Thyroid gland (tissue), 4 donors: ENCODE measurements at places on chromosomes 2 and 18. TPM values are rescaled to one million over a fixed set of nuclear protein-coding genes. Genes with fewer than 3 reads are reported as not detected.

- DNase-seq: no peak
- H3K36me3 ChIP-seq: no peaks in the 10 kb centered on the region
- H3K4me1 ChIP-seq: no peaks in the 10 kb centered on the region
- H3K27ac ChIP-seq: no peak overlapping the region
- H3K27me3 ChIP-seq: no peaks in the 10 kb centered on the region
Observed at GRCh38 chr2:127558911-127559310, 23.4 kb downstream of the MYO7B start.

- no peaks in the 10 kb centered on the region for H3K36me3 ChIP-seq
- H3K4me3 ChIP-seq: peak overlapping the region; percentile 13
- H3K27me3 ChIP-seq: no peaks in the 10 kb centered on the region
Observed at GRCh38 chr2:216081012-216081411, 597 bp downstream of the PECR start.

- H3K36me3 ChIP-seq: no peaks in the 10 kb centered on the region
- H3K27ac ChIP-seq: no peak overlapping the region
- H3K27me3 ChIP-seq: no peaks in the 10 kb centered on the region
- DNase-seq: no peak
- no peaks in the 10 kb centered on the region for H3K4me1 ChIP-seq
Observed at GRCh38 chr18:36535202-36535935, 237.9 kb downstream of the FHOD3 start.

DNA sequence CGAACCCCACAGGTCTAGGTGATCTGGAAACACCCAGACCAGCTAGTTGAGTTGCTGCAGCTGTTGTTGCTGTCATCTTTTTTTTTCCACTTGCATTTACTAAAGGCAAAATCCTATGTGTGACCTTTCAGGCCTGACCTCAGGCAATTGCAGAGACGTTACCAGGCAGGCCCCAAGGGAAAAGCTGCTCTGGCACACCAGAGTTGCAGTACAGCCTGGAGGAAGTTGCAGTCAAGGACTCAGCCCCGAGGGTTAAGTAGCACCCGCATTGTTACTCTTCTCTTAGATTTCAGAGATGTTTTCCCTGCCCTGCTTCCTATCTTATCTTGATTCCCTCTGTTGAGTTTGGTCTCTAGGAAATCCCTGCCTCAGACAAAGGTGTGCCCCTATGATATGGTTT is 45.2 kb upstream of the SMAD2 start:
- H3K36me3 ChIP-seq: no peaks in the 10 kb centered on the region
- no peak overlapping the region for H3K27ac ChIP-seq
- H3K4me3 ChIP-seq: no peak overlapping the region
- no peaks in the 10 kb centered on the region for H3K4me1 ChIP-seq
- no peak for DNase-seq

- H3K4me1 ChIP-seq: peaks cover 13% of the 10 kb centered on the region
- no peak for DNase-seq
- H3K27ac ChIP-seq: no peak overlapping the region
- no peak overlapping the region for H3K4me3 ChIP-seq
- H3K27me3 ChIP-seq: no peaks in the 10 kb centered on the region
Observed at GRCh38 chr18:9705183-9705829, 2.8 kb upstream of the RAB31 start.

- no peak overlapping the region for H3K27ac ChIP-seq
- no peaks in the 10 kb centered on the region for H3K4me1 ChIP-seq
- H3K4me3 ChIP-seq: no peak overlapping the region
- DNase-seq: no peak
Observed at GRCh38 chr2:134458950-134459349, 205.1 kb downstream of the MGAT5 start.

- H3K36me3 ChIP-seq: no peaks in the 10 kb centered on the region
- no peak overlapping the region for H3K27ac ChIP-seq
- peaks cover 6% of the 10 kb centered on the region for H3K27me3 ChIP-seq
- H3K4me1 ChIP-seq: no peaks in the 10 kb centered on the region
- H3K4me3 ChIP-seq: no peak overlapping the region
- DNase-seq: no peak
Observed at GRCh38 chr18:37574113-37574512, 8.5 kb upstream of the CELF4 start.

DNA sequence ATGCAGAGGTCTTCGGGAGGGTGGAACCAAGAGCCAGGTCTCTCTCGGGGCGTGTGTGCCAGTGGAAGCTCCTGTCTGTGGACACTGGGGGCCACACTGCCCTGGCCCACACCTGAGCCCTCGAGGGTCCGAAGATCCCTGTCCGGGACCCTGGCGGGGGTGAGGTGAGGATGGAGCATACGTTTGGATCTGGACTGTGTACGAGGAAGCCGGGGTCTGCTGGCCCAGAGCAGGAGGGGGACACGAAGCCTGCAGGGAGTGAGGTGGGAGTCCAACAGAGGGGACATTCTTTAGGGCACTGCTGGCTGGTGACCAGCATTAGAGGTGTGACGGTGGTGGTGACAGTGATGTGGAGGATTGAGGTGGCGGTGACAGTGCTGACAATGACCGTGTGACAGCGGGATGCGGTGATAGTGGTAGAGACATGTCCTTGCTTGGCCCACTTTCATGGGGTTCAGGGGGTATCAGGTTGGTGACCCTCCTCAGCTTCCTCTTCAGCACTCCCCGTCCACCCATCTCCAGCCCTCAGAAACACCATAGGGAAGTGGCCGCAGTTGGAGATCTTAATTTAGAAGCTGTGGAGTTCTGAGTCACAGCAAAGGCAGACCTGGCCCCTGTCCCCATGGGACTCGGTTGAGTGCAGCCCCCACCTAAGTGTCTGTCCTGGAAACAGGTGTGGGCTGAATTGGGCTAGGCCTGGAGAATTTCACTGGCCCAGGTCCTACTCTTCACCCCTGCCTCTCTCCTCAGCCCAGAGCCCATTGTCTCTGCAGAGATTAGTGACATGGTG is 252.0 kb downstream of the DYSF start:
- DNase-seq: no peak
- no peak overlapping the region for H3K27ac ChIP-seq

DNA sequence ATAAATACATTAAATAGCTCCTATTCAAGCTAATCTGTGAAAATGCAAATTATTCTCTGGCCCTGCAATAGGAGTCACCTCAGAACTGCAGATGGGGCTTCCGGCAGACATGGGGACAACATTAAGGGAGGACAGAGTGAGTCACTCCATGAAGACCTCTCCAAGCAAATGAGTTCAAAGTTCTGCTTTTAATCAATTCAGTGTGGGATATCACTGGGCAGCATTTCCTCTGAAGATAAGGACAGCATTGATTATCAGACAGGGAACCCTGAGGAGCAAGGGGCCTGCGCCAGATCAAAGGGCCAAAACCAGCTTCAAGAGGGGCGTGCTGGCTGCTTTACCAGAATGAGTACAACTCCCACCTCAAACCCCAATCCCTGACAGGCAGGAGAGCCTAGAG is 356.9 kb upstream of the KLHL29 start:
- no peak overlapping the region for H3K4me3 ChIP-seq
- H3K4me1 ChIP-seq: no peaks in the 10 kb centered on the region
- H3K27ac ChIP-seq: no peak overlapping the region
- H3K27me3 ChIP-seq: no peaks in the 10 kb centered on the region
- DNase-seq: no peak

GRCh38 chr2:239327536-239328350 is 73.1 kb downstream of the HDAC4 start:
- H3K27ac ChIP-seq: peak overlapping the region; percentile 89
- no peak for DNase-seq
- H3K36me3 ChIP-seq: no peaks in the 10 kb centered on the region
- H3K27me3 ChIP-seq: no peaks in the 10 kb centered on the region
- peaks cover 27% of the 10 kb centered on the region for H3K4me1 ChIP-seq

GRCh38 chr2:184906709-184907108 is 308.4 kb downstream of the ZNF804A start:
- H3K27ac ChIP-seq: no peak overlapping the region
- no peaks in the 10 kb centered on the region for H3K36me3 ChIP-seq
- H3K4me3 ChIP-seq: no peak overlapping the region
- H3K27me3 ChIP-seq: no peaks in the 10 kb centered on the region
- no peak for DNase-seq

DNA sequence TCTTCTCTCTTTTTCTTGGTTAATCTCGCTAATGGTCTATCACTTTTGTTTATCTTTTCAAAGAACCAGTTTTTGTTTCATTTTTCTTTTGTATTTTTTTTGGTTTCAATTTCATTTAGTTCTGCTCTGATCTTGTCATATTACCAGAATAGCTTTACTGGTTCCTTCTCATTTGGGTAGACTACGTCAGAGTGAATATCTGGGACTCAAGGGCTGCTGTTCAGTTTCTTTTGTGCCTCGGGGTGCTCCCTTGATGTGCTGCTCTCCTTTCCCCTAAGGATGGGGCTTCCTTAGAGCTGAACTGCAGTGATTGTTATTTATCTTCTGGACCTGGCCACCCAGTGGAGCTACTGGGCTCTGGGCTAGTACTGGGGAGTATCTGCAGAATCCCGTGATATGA is 29.4 kb upstream of the IL1RN start:
- no peak overlapping the region for H3K4me3 ChIP-seq
- DNase-seq: no peak
- H3K4me1 ChIP-seq: no peaks in the 10 kb centered on the region

The TGFA gene
- total RNA-seq: 12.9 TPM

The ACMSD gene
- not detected for total RNA-seq

The CNTNAP5 gene
- not detected for total RNA-seq

The FSHR gene
- total RNA-seq: not detected

The SNRPD1 gene
- total RNA-seq: 8.5 TPM

The DIS3L2 gene
- total RNA-seq: 68.7 TPM
